Activated effector memory CD4-positive, alpha-beta T cell treated with anti-CD3 and anti-CD28 coated beads, Interleukin-2, amount 50 U/mL, for 16 hours (primary cell): ENCODE measurements at places on chromosomes 16 and 17.

- no peak for DNase-seq
These were observed 103.8 kb upstream of the CRHR1 start for GRCh38 chr17:45680360-45680759.

- DNase-seq, result peak; percentile 62
These were observed 45.0 kb downstream of the SOST start for GRCh38 chr17:43713494-43714162.

- no peak for DNase-seq
These were observed 942 bp downstream of the KRT23 start for GRCh38 chr17:40936437-40936971.

GRCh38 chr17:57311281-57312216 lies 55.2 kb downstream of the MSI2 start:
- no peak for DNase-seq

DNA sequence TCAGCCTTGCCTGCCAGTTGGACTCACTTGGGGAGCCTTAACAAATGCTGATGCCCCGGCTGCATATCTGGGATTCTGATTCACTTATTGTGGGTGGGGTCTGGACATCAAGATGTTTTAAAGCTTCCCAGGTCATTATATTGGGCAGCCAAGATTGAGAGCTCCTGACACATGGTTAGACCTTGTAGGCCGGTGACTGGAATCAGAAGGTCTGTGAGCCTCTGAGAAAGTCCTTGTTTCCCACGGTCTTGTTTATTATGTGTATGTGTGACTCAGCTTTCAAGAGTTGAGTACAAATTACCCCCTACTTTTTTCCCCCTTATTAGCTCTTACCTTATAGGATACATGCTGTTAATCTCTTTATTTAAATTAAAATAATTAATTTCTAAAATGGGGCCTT lies 103.5 kb downstream of the ABCC1 start:
- DNase-seq, result no peak

- DNase-seq, result no peak
These were observed 226.1 kb downstream of the ZNF423 start for GRCh38 chr16:49629851-49630250.

GRCh38 chr17:77884019-77884418 lies 74.5 kb upstream of the TNRC6C start:
- no peak for DNase-seq

GRCh38 chr16:87183647-87184046 lies 133.5 kb downstream of the C16orf95 start:
- DNase-seq, result no peak

DNA sequence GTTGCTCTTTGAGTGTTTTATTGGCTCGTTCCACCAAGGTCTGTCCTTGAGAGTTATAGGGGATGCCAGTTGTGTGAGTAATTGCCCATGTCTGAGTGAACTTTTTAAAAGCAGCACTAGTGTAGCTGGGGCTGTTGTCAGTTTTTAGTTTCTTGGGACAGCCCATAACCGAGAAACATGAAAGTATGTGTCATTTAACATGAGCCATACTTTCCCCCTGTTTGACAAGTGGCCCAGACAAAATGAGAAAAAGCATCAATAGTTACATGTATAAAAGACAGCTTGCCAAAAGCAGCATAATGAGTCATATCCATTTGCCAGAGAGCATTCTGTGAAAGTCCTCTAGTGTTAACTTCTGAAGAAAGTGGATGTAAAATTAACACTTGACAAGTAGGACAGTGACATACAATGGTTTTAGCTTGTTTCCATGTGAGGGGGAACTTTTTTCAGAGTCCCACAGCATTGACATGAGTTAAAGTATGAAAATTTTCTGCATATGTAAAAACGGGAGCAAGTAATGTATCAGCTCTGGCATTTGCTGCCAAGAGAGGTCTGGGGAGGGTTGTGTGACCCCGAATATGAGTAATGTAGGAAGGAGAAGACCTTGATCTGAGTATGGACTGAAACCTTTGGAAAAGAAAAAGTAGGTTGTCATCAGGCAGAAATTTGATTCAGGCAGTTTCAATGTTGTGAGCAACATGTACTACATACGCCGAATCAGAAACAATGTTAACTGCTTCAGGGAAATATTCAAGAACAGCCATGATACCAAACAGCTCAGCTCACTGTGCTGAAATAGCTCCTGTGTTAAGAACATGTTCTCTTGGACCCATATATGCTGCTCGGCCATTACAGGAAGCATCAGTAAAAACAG lies 56.8 kb upstream of the ARL4D start:
- no peak for DNase-seq

GRCh38 chr17:59002848-59003247 lies 103.8 kb downstream of the TRIM37 start:
- no peak for DNase-seq

DNA sequence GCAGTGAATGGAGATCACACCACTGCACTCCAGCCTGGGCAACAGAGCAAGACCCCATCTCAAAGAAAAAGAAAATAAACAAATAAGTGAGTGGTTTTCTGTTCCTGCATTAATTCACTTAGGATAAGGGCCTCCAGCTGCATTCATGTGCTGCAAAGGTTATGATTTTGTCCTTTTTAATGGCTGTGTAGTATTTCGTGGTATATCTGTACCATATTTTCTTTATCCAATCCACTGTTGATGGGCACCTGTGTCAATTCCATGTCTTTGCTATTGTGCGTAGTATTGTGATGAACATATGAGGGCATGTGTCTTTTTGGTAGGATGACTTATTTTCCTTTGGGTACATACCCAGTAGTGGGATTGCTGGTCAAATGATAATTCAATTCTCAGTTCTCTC lies 33.9 kb downstream of the SLC5A11 start:
- DNase-seq, result no peak

GRCh38 chr16:74760007-74760767 lies 14.4 kb downstream of the FA2H start:
- peak; percentile 61 for DNase-seq

- no peak for DNase-seq
These were observed 78.9 kb downstream of the C16orf95 start for GRCh38 chr16:87238361-87238715.

GRCh38 chr17:77502626-77503292 lies 362.0 kb downstream of the SEC14L1 start:
- DNase-seq, result peak; percentile 60

- DNase-seq, result no peak
These were observed 12.4 kb downstream of the NMT1 start for GRCh38 chr17:45073414-45074070.

- no peak for DNase-seq
These were observed 22.1 kb downstream of the PRKCB start for GRCh38 chr16:23857881-23858269.

DNA sequence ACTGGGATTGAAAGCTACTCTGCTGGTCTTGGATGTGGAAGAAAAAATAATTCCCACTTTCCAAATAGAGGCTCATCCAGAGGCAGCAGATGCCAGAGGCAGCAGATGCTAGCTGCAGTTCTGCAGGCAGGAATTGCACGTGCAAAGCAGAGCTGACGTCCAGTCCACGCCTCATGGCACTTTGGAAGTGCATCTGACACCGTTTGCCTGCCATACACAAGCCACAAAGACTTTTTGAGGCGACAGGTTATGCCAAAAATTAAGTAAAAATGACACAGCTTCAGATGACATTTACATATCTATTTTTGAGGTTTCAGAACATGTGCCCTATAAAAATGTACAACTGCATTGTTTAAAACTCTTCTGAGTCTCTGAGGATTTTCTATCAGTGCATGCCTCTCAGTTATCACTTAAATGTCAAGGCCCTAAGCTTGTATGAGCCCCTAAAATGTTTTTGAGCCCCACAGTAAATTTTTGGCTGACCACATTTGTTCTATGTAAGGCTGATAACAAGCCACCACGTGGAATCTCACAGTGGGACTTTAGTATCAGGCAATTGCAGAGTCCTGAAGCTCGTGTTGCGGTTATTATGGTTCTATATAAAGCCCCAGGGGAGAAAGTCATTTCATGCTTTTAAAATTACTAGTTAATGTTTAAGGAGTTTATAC lies 239.2 kb downstream of the PRKCA start:
- DNase-seq, result no peak

GRCh38 chr16:54341892-54342776 lies 55.5 kb upstream of the IRX3 start:
- DNase-seq, result no peak

- no peak for DNase-seq
These were observed 88.4 kb downstream of the ABCC12 start for GRCh38 chr16:48067388-48067787.

GRCh38 chr17:31289790-31290189 lies 7.2 kb downstream of the OMG start:
- no peak for DNase-seq

DNA sequence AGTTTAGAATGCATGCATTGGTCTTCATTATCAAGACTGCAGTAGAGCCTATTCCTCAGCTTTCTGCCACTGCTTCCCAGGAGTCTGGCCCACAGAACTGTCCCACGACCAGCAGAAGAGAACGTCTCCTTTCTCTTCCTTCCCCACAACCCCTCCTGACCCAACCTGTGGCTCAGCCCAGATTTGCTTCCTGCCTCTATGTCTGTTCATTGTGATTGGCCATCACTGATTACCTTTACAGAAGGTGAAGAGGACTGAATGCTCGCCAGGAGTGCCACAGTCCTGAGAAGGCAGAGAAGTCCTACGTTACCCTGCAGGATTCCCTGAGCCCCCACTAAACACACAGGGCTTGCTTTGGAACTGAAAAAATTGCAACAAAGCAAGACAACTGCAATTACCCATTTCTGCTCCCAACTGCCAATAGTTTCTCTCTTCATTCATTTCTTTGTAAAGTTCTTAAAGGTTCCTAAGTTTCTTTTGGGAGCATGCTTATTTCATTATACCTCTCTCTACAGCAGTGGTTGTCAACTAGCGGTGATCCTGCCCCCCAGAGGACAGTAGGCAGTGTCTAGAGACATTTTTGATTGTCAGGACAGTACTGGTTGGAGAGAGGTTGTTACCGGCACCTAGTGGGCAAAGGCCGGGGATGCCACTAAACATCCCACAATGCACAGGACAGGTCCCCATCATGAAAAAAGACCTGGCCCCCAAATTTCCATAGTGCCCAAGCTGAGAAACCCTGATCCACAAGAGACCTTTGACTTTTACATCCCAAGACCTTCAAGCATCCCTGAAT lies 4.5 kb upstream of the NAT9 start:
- no peak for DNase-seq

DNA sequence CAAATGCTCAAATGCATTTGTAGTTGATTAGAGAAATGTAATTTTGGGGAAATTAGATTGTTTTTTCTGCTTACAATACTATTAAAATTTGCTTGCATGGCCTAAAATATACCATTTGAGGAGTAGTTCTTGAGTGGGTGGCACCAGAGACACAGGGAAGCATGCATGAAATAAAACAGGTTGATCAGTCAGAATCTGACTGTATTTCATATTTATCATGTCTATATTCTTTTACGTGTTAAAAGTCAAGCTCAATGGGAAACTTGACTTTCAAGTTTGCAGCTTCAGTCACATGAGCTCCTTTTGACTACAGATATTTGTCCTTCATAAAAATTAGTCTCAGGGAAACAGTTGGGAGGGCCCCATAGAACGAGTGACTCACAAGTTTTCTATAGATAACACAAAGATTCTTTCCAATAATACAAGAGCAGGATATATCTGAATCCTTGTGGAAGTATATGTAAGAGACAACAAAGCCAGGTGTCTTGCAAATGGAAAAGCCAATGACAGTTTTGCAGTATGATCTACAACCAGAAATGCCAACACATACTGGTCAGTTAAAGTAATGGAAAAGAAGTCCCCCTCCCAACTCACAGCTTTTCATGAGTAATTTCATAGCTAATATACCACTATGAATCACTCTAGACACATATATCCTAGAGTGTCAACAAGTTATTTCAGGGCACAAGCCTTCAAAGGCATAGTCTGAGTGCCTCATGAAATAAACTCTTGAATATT lies 42.2 kb upstream of the CORO6 start:
- no peak for DNase-seq

- no peak for DNase-seq
These were observed 234.5 kb downstream of the NTN1 start for GRCh38 chr17:9255833-9256232.

- DNase-seq, result no peak
These were observed 7.1 kb downstream of the ITGAD start for GRCh38 chr16:31400191-31400590.

- DNase-seq, result no peak
These were observed 651.8 kb upstream of the GOT2 start for GRCh38 chr16:59385959-59386358.

DNA sequence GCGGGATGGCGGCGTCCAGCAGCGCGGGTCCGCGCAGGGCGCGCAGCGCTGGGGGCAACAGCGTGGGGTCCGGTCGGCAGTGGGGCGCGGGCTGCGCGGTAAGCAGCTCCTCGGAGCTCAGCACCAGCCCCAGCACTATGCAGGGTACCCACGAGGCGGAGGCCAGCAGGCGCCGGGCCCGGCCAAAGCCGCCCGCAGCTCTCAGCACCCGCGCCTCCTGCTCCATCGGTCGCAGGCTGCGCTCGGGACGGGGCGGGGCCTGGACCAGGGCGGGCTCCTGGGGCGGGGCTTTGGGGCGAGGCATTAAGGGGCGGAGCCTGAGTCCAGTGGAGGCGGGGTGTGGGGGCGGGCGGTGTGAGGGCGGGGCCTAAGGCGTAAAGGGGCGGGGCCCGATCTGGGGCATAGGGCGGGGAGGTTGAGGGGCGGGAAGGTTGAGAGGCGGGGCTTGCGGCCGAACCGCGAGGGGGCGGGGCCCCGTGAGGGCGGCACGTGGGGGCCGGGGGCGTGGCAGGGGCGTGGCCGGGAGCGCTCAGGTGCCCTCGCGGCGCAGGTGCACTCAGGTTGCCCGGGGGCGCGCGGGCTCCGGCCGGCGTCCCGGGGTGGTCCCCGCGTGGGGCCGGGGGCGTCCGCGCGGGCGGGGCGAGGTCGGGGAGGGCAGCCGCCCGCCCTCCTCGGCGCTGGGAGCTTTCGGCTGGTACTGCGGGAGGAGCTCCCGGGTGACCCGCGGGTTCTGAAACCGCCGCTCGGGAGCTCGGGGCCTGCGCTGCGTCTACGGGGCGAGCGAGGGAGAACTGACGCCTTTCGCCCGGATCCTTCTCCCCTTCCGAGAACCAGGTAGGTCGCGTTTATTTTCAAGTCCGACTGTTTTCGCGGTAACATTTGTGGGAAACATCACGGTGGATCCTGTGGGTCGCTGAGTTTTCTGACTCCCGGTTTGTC lies 1.4 kb upstream of the SLC22A31 start:
- DNase-seq, result peak; percentile 89

DNA sequence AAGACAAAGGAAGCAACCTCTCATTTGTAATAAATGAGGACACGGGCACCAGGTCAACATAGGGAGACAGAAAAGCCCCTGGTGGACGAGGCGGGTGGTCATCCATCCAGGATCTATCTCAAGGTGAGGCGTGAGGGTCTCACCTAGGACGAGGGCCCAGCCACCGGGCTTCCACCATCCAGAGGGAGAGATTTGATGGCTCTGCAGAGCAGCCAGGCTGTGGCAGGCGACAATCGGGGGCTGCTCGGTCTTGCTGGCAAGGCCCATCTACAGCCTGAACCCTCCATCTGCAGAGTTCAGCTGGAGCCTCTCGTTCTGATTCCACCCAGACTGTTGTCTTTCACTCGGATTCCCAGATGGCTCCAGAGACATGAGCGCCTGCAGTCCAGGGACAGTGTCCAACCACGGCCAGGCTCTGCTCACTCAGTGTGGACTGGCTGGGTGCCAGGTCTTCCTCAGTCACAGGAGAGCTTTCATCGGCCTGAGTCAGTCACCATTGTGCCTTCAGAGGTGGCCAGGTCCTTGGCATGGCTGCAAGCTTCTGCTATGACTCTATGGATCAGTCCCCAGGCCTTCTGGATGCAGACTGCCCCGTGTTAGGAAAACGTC lies 5.9 kb downstream of the LITAFD start:
- no peak for DNase-seq

GRCh38 chr17:27518545-27519521 lies 62.6 kb downstream of the KSR1 start:
- no peak for DNase-seq

- DNase-seq, result no peak
These were observed 17.0 kb downstream of the MYL4 start for GRCh38 chr17:47225911-47226688.
